Peyer's patch (tissue), 4 donors: ENCODE measurements at places on chromosomes 6 and 20.

DNA sequence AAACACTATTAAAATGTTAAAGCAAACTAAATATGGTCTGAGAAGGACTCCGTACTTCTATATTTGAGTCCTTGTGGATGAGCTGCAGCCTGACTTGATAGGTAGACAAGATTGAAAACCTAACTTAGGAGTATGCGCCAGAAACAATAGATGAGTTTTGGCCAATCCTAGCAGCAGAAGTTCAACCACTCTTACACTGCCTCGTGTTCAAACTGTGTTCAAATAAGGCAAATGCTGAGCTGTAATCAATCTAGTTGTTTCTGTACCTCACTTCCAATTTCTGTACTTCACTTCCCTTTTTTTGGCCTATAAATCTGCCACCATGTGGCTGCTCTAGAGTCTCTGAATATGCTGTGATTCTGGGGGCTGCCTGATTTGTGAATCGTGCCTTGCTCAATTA lies 13.2 kb upstream of the SERINC1 start:
- no peak for DNase-seq

DNA sequence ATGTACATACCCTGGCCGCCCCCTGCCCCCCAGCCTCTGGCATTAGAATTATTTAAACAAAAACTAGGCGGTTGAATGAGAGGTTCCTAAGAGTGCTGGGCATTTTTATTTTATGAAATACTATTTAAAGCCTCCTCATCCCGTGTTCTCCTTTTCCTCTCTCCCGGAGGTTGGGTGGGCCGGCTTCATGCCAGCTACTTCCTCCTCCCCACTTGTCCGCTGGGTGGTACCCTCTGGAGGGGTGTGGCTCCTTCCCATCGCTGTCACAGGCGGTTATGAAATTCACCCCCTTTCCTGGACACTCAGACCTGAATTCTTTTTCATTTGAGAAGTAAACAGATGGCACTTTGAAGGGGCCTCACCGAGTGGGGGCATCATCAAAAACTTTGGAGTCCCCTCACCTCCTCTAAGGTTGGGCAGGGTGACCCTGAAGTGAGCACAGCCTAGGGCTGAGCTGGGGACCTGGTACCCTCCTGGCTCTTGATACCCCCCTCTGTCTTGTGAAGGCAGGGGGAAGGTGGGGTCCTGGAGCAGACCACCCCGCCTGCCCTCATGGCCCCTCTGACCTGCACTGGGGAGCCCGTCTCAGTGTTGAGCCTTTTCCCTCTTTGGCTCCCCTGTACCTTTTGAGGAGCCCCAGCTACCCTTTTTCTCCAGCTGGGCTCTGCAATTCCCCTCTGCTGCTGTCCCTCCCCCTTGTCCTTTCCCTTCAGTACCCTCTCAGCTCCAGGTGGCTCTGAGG lies 7.6 kb downstream of the CDKN1A start:
- no peak for DNase-seq

GRCh38 chr20:53809728-53810365 lies 216.2 kb upstream of the ZNF217 start:
- DNase-seq = no peak

- DNase-seq = no peak
These were observed 645.2 kb downstream of the KIF16B start for GRCh38 chr20:15927893-15928650.

DNA sequence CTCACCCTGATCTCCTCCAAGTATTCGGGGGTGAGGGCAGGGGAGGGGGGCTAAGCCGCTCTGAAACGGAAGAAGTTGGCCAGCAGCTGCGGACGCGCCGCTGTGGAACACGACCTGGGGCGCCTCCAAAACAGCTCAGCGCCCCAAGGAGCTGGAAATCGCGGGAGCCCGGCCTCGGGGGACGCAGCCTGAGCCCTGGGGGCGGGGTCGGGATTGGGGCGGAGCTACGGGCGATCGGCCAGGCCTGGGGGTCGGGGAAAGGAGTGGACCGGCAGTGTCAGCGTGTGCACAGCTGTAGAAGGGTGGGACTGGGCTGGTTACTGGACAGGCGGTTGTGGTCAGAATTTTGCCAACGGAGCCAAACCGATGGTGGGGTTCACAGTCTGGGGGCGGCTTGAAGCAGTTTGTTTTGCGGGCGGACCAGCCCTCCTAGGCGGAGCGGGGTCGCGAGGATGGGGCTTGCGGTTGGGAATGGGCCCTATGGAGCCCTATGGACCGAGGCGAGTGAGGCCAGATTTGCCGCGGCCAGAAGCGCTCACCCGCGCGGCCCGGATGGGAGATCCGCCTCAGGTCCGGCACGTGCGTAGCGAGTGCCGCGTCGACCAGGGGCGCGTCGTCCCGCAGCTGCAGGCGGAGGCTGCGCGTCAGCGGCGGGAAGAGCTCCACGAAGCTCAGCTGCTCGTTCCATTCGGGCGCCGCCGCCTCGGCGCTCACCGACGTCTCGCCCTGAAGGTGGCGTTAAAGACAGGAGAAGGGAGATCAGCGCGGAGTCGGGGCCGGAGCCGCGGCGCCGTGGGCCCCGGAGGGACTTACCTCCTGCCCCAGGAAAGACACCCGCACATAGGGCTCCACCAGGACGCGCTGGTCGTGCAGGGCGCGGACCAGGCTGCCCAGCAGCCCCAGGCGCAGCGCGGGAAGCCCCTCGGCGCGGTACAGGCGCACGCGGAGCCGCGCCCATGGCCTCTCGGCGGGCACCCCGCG lies 14.3 kb upstream of the SPAG4 start:
- peak; percentile 70 for DNase-seq
